Eye (tissue), 1 donor: ENCODE measurements at places on chromosomes 16 and 17.

GRCh38 chr17:14768923-14769322, 468.0 kb downstream of the HS3ST3B1 start:
- no peak for DNase-seq

DNA sequence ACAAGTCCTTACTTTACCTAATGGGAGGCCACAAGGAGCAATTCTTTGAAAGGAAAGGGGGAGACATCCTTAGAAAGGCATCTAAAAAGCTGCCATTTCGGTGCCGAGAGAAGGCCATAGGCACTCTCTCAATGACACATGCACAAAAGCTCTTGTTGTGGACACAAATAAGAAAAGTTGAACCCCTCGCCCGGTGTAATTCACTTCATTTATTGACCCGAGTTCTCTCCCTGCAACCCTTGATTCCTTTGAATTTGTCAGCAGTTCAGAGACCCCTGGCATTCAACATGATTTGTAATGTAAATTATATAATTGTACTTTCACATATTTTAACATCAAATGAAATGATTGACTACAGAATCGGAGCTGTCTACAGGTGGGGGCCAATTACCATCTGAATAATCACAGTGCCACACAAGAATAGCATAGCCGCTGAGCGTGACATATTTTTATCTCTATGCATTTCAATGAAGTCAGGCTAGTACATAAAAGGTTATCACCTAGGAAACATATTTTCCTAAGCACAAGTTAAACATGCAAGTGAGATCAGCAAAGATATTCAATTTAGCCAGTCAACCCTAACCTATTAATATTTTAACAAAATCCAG, 66.7 kb downstream of the IRX6 start:
- no peak for DNase-seq

DNA sequence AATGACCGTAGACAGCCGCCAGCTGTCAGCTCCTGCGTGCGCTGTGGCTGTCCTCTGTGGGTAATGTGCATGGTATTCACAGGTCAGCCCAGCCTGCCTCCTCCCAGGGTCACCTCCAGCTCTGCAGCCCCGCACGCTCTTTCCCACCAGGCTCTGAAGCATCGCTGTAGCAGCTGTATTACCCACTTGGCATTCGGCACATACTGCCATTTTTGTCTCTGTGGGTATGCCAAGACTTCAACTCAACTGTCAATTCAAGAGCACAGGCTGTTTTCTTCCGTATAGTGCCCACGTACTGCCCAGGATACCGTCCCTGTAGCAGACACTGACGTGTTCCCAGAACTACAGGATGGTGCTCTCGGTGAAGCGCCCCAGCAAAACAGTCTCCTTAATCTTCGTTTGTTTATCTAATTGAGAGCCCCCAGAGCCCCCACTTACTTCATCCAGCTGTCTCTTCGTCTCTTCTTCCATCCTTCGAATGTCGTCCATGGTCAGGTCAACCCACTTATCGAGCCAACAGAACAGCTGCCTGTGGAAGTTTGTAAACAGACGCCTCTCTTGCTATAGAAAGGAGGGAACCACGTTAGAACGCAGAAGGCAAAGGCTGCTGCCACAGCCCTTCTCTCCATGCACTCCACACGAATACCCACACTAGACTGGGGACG, 17.4 kb upstream of the INPP5K start:
- no peak for DNase-seq

GRCh38 chr16:63192980-63193379, 1156.7 kb upstream of the CDH8 start:
- DNase-seq: no peak

DNA sequence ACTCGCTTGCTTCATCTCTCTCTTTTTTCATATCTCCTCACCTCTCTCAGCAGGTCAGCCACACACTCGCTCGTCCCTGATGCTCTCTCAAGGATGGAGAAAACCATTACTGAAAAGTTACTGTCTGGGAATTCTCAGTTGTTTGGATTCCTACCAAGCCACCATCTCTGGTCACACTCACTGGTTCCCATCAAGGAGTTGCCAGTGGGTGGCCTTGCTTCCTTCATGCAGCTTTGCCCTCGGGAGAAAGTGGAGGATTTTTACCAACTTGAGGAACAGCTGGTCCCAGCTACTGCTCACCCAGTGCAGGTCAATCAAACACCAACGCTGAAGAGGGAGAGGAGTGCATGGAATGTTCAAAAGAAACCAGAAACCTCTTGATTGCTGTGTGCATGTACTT, 25.3 kb downstream of the MEOX1 start:
- DNase-seq: no peak
